ENCODE measurements at places on chromosomes 5 and 9.

DNA sequence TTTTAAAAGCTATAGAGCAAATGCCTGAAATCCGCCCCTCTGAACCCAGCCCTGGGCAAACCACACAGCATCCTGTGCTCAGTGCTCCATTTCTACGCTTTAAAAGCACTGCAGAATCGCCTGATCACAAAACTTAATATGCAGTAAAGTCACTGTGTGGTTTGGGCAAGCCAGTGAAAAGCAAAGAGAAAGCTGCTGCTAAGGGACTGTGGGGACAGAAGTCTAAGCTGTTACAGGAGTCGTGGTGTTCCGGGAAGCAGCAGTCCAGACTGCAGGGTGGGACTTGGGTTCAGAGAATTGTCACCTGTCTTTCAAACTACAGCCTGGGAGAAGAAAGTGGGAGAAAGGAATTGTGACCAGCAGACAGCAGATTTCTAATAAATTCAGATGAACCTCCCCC lies 8.2 kb downstream of the RAPGEF1 start:
- DNase-seq = no peak

GRCh38 chr5:76791461-76791860 lies 27.4 kb upstream of the F2RL1 start:
- no peak for DNase-seq

GRCh38 chr5:158485604-158486081 lies 614.1 kb downstream of the EBF1 start:
- peak; percentile 15 for DNase-seq

GRCh38 chr5:102759289-102759688 lies 4.2 kb downstream of the PAM start:
- no peak for DNase-seq

DNA sequence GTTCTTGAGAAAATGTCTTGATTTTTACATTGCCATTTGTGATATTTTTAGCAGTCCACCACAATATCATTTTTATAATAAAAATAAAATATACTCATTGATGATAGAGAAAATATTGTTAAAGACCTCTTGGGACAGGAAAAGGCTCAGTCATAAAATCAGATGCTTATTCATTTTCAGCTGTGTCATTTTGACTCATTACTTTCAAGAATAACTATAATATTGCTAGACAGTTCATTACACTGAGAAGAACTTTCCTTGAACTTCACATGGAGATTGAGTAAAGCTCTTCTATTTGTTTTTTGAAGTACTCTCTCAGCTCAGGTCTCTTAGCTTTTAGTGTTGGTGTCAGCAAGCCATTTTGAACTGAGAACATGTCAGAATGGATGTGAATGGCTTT lies 8.5 kb upstream of the MEIKIN start:
- no peak for DNase-seq

DNA sequence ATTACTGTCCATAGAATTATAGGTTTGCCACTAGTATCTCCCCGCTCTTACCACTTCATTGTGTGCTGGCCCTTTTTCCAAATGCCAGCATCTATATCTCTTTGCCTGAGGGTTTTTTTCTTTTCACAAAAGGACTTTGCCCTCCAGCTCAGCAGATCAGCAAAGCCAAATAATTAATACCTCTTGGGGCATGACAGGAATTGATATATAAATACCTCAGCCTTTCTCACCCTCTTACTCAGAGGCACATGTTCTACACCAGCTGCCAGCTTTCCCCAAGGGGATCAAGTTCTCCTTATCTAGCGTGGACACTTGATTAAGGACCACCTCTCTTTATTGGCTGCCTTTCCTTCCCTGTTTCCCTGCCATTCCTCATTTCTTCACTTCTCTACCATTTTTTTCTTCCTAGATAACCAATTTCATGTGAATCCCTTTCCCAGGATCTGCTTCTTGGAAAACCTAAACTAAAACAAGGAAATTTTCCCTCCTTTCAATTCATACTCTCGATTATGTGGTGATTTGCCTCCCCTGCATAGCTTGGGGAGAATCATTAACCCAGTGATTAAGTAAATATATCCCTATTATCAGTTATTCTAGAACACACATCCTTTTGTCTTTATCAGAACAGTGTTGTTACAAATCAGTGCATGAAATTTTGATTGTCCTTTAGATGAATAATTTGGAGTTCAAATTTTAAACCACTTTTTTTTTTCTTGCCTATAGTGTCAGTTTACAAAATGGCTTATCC lies 6.9 kb upstream of the NUDT12 start:
- DNase-seq = no peak

DNA sequence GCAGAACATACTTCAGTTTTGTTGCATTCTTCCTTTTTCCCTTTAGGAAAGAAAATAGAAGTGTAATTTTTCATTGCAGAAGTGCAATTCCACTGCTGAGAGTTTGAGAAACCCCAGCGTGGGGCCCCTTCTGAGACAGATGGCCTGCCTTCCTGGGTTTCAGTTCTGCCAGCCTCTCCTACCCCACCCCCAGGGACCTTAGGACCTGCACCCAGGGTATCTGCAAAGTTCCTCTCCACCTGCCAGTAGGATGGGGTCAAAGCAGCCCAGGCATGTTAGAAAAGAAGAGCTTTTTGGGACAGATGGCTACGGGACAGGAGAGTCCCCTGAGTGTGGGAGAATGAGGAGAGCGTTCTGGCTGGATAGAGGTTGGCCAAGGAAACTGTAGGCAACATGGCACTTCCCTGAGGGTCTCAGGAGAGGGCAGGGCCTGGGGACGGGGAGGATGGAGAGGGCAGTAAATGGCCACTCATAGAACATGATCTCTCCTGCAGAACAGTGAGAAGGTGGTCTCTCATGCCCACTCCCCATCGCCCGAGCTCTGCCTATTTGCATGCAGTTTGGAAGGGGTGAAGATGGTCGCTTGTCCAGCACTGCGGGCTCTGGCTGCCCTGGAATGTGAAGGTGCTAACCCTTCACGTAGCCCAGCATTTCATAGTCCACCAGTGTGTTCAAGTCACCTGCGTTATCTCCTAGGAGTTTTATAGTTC lies at the start of gene TIFAB:
TSS of gene TIFAB (minus strand) at position 31 of the 710 bp plus-strand sequence. CDS start 2,412 bp downstream, outside the sequence.
- no peak for DNase-seq

- DNase-seq = no peak
Observed at GRCh38 chr9:88319936-88320747, 68.1 kb upstream of the SPIN1 start.

GRCh38 chr9:86464242-86464641 lies 110.0 kb upstream of the TUT7 start:
- DNase-seq = no peak

Data from left ventricle myocardium inferior (tissue), 1 donor.